CD8-positive, alpha-beta memory T cell (primary cell): ENCODE measurements at places on chromosomes 7 and 10.

DNA sequence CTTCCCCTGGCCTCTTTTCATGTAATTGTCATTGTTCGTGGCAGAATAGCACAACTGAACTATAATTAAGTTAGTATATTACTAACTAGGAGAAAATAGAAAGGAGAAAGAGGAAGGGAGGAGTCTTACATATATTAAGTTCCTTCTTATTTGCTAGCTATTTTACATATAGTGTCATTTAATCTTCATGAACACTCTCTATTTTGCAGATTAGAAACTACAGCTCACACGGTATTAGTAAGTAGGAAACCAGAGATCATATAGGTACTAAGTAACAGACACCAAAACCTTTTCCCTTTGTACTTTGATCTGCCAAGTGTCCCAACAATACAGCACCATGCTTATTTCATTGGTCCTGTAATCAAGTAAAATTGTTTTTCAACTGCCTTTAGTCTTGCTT is 202.4 kb upstream of the HPS1 start:
- no peak for DNase-seq

GRCh38 chr10:96096958-96097357 is 33.1 kb upstream of the ZNF518A start:
- no peak for DNase-seq

- DNase-seq = no peak
These were observed 6.0 kb downstream of the PARD3 start for GRCh38 chr10:34808801-34809745.

DNA sequence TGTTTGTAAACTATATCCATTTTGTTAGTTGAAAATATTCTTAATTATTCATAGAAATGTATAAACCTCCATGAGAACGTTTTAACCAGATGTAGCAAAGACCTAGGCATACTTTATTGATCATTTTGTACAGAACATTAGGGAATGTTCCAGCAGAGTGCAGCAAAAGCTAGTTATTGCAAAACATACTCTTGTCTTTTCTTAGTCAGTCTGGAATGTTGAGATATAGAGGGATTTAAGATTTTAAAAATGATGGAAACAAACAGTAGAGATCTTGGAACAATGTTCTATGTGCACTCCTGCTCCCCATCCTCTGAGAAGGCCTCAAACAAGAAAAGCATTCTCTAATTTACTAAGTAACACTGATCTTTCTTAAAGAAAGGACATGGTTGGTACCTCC is 292.1 kb downstream of the BBS9 start:
- no peak for DNase-seq

- peak; percentile 31 for DNase-seq
These were observed 113.2 kb upstream of the RHEB start for GRCh38 chr7:151632750-151633515.

- no peak for DNase-seq
These were observed 9.0 kb upstream of the WIPF3 start for GRCh38 chr7:29797112-29797944.

DNA sequence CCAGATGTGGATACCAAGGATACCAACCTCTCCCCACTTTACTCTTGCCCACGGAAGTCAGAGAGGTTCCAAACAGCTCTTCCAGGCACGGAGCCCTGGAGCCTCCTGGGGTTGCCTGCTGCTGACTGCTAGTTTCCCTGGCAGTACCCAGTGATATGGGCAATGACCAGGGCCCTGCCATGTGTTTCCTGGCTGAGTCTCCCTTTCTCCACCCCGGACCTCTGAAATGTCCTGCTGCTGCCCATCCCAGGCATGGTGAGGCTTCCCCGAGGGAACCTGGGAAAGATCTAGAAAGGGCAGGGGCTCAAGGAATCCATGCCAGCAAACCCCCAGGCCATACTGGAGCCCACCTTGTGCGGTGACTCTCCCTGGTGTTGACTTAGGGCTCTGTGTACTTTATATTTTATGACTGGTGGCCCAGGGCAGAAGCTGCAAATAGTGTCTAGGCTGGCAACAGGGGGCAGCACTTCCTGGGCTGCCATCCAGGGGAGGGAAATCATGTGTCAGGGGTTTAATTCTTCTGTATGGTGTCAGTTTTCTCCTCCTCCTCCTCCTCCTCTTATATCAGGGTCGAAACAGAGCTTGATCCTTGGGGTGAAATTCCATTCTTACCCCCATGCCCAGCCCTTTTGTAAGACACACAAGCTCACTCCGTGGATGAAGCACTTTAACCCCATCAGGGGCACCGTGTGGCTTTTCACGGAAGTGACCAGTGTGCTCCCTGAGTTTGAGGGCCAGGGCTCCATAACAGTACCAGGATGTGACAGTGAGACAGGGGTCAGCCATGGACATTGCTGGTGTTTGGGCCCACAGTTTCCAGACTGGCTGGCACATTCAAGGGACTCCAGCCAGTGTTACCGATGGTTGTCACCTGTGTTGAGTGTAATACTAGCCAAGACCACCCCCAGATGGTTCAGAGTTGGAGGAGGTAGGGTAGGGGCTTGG is 62.4 kb upstream of the GDF10 start:
- DNase-seq = no peak

- no peak for DNase-seq
These were observed 68.9 kb downstream of the MET start for GRCh38 chr7:116740755-116741462.

- no peak for DNase-seq
These were observed 51.9 kb downstream of the CDC14C start for GRCh38 chr7:48976253-48976652.

GRCh38 chr7:43869867-43870240 is 537 bp upstream of the MRPS24 start:
- DNase-seq = no peak

- DNase-seq = no peak
These were observed 110.1 kb downstream of the CD36 start for GRCh38 chr7:80748363-80749042.

DNA sequence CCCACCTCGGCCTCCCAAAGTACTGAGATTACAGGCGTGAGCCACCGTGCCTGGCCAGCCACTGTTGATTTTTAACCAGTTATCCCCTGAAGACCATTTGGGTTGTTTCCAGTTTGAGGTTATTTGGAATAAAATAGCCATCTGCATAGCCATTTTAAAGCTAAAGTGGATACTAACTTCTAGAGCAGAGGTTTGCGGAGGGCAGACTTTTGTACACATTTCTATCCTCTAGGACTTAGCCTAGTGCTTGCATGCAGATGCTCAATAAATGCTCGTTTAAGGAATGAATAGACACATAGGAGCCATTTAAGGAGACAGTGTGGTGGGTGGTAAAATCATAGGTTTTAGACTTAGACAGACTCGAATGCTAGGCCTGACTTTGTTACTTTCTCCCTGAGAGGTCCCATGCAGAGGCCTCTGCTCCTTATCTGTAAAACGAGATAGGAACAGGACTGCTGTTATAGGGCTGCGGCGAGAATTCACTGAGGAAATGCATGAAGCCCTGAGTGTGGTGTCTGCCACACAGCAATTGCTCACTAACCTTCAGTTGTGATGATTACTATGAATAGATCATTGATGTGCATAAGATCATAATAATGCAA is 75.9 kb downstream of the PFKFB3 start:
- no peak for DNase-seq

- DNase-seq = peak; percentile 29
These were observed 38.7 kb downstream of the RASGEF1A start for GRCh38 chr10:43227911-43228782.

DNA sequence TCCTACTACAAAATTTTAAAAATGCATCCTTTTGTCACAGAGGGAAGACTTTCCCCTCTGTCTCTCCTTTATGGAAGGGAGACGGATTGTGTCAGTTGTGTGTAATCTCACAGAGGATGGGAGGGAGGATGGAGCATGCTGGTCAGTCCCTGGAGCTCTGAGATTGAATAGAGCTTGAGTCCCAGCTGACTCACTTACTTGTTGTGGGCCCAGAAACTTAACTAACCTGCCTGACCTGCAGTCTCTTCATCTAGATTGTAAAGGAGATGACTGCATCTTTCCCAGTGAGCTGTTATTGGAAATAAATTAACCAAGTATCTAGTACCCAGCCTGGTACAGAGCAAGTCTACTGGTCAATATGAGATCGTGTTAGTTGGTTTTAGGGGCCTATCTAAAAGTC is 77.9 kb upstream of the ADO start:
- no peak for DNase-seq

DNA sequence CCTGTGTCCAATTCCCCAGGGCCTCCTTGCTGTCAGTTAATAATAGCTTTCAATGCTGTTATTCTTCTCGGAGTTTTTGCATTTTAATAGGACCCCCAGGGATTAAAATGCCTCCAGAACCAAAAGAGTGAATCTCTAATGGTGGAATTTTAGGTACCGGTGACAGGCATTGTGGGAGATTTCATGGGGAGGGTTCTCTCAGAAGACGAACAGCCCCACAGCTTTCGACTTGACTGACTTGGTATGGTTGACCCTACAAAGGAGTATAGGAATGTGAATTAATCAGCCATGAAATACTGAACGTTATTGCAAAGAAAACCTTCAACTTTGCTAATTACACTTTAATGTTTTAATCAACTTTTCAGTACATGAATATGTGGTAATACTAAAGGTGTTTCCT is 206.3 kb upstream of the FZD8 start:
- DNase-seq = no peak

DNA sequence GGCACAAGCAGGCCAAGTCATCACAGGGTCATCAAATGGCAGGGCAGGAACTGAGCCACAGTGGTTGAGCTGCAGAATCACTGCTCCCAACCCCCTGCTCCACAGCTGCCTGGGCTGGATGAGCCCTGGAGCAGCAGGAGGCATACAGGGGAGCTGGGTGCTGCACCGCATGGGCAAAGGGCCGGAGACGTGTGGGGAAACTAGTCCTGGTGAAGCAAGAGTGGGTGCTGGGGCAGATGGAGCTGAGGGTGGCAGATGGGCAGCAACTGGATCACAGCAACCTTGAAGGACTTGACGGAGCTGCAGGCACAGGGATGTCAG is 16.0 kb upstream of the VOPP1 start:
- no peak for DNase-seq

GRCh38 chr10:4686644-4686996 is 139.4 kb upstream of the AKR1E2 start:
- DNase-seq = no peak

- DNase-seq = no peak
These were observed 130.9 kb downstream of the SND1 start for GRCh38 chr7:127782654-127783559.

- no peak for DNase-seq
These were observed 54.5 kb downstream of the GSDME start for GRCh38 chr7:24702755-24703154.

DNA sequence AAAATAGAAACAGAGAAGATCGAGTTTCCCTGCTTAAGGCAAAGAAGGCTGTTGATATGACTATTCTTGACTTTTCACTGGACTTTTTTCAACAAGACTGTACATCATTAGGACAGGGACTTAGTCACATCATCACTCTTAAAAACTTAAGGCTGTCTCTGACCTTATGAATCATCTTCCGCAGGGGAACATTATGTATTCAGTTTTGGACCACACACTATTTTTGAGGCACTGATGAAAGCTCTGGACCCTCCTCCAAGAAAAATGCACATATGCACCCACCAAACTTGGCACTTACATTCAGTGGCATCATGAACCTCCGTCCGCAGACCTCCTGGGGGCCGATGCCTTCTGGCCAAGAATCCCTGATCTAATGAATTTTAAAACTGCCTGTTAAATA is 96.4 kb downstream of the CALD1 start:
- DNase-seq = no peak

DNA sequence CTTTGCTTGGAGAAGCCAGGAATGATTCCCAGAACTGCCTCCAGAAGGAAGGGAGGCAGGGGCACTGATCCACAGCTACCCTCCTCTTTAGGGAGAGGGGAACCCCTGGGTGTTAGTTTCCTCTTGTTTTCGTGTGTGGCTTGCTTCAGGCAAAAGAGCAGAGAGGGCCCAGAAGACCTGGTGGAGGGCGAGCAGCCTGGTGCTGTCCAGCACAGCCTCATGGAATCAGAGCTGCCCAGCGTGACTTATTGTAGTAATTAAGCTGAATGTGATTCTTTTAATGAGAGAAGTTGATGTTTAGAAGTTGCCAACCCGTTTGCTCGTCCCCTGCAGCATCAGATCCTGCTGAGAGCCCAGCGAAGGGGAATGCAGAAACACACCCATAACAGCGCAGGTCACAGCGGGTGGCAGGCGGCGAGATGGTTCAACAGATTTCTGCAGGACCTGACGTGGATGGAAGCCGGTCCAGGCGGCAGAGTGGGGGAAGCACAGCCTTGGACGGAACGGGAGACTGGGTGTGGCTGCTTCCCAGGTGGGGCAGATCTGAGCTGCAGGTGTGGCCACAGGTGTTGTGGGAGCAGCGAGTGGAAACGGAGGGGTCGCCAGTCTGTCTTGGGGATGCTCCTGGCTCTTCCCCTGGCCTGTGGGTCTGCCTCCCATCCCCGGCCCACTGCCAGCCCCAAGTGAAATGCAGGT is 53.7 kb upstream of the SHH start:
- no peak for DNase-seq

DNA sequence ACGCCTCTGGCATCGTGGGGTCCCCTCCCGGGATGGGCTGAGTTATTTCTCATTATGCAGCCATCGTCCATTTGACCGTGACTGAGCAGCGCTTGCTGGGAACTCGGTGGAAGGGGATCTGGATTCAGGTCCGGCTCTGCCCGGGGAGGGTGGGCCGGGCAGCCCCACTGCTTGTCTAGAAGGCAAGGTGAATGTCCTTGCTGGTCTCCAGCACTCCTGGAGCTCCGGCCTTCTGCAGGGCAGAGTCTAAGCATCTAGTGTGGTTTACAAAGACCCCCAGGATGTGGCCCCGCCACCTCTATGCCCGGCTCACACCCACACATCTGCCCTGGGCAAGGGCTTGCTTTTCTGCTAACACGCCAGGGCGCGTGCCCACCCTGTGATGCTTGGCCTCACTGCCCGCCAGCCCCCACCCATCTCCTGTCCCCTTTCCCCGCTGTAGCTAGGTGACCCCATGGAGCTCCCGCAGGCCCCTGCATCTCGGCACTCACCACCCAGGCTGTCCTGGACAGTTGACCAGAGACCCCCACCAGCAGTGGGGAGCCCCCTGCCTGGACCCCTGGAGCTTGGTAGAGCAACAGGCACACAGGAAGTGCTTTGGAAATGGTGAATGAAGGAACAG is 151.0 kb upstream of the CHST15 start:
- DNase-seq = no peak

GRCh38 chr7:80640846-80641245 is 2.4 kb downstream of the CD36 start:
- DNase-seq = no peak

- peak; percentile 88 for DNase-seq
These were observed at the start of gene AOAH for GRCh38 chr7:36723951-36724664. Gene AOAH (minus strand): TSS chr7:36724494. CDS start chr7:36724148, 346 bp downstream.

- DNase-seq = no peak
These were observed 138.5 kb upstream of the AGR3 start for GRCh38 chr7:17020250-17020649.

GRCh38 chr7:30681815-30682211 is 443 bp downstream of the CRHR2 start:
- DNase-seq = no peak

GRCh38 chr7:3165681-3166580 is 122.3 kb upstream of the CARD11 start:
- DNase-seq = no peak
